ENCODE measurements at places on chromosomes 5 and 9.

- DNase-seq: no peak
These were observed 118.7 kb downstream of the NDUFS4 start for GRCh38 chr5:53678981-53679660.

DNA sequence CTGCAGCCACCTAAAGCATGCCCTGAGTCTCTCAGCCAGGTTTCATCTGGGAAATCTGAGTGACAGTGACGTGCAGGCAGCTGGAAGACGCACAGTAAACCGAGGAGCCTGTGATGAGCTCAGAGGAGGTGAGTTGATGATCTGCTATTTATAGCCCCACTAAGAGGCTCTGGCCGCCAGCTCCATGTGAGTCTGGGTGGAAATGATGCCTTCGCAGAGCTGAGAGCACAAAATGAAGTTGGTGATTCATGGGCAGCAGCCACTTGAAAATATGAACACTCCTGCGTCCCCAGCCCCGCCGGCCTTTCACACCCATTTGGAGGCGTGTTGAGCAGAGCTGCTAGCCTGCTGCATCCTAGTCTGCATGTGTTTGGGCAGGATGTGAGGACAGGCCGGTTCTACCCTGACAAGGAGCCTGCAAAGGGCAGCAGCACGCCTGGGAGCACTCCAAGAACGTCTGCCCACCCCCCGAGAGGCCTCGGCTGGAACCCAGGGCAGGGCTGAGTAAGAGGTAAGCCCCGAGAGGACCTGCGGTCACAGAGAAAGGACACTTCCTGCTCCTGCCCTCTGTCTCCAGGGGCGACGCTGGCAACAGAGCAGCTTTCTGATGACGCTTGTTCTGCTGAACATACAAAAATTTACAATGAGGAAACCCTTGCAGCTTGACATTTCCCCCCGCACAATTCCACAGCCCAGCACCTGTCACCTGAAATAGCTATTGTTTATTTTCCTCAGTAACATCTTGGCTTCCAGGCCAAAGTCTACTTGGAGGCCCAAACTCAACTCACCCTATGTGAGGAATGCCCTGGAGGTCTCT is 25.1 kb upstream of the CDKN2AIPNL start:
- DNase-seq: peak; percentile 70

DNA sequence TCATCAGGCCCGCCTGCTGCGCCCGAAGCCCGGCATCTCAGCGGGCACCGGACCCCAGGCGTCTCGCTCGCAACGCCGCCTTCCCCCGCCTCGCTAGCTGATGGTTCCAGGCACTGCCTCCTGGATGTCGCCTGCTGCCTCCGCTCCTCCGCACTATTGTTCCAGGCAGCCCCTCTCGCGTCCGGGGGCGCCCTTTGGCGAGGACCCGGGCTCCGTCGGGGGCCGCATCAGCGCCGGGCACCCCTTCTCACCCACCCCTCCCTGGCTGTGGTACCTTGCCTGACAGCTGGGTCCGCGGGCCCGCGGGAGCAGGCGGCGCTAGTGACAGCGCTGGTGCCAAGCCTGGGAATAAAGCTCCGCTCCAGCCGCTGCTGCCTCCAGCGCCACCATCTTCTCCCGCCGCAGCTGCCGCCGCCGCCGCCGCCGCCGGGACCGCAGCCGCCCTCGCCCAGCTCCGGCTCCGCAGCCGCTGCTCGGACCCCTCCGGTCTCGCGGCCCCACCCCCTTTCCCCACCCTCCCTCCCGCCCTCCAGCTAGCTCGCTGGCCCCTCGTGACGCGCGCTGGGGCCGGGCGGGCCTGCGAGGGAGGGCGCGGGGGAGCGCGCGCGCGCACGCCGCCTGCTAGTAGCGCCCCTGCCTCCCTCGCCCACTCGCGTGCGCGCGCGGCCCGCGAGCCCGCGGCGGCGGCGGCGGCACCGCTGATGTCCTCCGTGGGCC is at the start of gene APBA1:
TSS of gene APBA1 (minus strand) at position 493 of the 717 bp plus-strand sequence.
- DNase-seq: peak; percentile 31

- DNase-seq: no peak
These were observed 69.4 kb downstream of the NPR3 start for GRCh38 chr5:32780508-32780919.

- DNase-seq: no peak
These were observed 7.3 kb downstream of the UBTD2 start for GRCh38 chr5:172276214-172276613.

GRCh38 chr9:84659313-84659712 is 10.2 kb upstream of the NTRK2 start:
- no peak for DNase-seq

DNA sequence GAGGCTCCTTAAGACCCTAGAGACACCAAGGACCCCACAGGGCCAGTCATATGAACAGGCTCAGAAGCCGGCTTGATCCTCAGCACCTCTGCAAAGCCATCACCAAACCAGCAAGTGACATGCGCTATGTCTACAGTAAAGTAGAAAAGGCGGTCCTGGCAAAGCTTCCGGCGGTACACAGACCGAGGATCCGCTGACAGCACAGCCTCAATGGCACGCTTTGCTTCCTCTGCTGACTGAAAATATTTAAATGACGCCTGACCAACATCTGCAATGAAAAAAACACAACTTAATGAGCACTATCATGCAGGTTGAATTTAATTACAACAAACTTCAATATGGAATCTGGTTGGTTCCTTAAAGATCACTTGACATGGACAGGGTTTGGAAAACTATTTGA is 17.6 kb downstream of the TRMO start:
- no peak for DNase-seq

DNA sequence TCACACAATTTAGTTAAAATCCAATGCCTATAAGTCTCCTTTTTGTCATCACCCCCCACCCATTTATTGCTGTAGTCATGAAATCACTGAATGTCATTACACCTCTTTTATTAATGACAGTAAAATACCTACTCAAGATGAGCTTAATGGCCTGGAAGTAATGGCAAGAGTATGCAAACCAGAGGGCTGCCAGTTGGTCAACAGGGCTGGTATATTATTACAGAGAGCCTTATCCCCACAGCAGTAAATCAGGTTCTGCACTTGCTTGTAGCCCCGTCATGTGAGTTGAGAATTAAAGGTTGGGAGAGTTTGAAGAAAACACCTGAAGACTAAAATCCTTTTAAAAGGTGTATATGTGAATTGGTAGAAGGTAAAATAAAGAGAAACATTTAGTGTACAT is 372.4 kb downstream of the MAT2B start:
- no peak for DNase-seq

- DNase-seq: no peak
These were observed 625 bp upstream of the OLFM1 start for GRCh38 chr9:135086597-135087488.
